Islet precursor cell (in vitro differentiated cells): ENCODE measurements at places on chromosomes 4 and X.

DNA sequence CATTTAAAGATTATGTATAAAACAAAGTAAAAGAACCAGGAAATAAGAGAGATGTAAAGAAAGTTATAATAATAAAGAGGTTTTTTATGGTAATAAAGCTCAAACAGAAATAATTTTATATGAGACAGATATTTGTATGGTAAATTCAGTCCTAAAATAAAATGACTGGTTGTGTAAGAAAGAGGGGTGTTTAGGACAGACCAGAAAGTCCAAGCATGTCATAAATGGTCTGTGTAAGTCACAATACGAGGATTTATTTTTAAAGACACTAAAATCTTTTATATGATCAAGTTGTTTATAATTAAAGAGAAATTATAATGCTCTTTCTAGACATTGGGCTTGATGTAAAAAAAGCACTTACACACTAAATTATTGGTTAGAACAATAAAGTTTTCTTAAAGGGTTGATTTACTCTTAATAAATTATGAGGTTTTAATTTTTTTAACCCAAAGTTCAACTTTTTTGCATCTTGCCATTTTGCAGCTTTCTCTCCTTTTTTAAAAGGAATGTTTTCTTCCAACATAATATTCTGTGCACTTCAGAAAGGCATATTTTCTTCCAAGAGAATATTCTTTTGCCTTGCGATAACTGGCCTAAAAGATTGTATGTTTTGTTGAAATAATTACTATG, 61.9 kb upstream of the TCEAL2 start:
- DNase-seq = no peak

DNA sequence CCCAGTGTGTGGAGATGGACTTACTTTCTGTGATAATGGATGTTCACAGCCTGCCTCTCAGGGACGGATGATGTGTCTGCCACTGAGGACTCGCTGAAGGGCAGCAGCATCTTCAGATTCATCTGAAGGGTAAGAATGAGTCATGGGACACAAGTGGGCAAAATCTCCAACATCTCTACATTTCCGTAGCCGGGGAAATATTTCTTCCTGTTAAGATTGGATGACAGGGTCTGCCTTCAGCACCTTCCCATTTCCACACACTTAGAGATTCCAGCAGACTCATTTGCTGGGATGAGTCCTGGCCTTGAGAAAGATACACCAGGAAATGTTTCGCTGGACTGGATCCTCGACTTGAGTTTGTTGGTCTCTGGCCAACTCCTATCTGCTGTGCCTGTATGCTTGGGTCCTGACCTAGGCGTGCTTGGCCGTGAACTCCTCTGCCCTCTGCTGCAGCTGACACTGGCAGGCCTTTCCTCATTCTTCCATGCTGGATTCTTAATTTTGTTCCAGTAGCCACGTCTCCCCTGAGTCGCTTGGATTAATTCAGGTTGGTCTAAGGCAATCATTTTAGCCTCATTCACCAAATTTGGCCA, 46.5 kb upstream of the SOD3 start:
- no peak for DNase-seq

DNA sequence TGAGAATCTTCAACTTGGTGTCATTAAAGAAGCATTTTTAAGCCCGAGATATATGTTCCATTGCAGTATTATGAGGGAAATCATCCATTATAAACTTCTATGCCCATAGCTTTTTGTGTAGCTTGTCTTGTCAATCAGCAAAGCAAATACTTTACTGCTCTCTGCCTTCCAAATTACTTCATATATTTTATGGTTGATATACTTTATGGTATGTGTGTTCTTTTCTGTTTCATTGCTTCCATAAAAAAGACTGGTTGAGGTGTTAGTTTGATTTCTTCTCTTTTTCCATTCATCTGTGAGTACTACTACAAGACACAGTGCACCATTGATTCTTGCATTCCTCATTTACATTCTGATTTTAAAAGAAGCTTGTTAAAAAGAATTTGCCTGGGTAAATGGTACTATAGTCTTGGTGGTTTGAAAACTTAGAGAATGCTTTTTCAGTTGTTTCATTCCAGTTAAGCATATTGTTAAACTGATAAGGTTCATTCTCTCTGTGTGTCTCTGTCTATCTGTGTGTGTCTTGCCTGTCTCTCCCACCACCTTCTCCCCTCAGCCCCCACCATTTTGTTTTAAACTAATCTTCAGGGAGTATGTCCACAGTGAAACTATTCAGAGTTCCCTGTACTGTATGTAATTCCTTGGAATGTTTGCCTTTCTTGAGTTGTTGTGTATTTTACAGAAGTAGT, 27.1 kb downstream of the STAG2 start:
- DNase-seq = no peak

- no peak for DNase-seq
These were observed 201.6 kb downstream of the QDPR start for GRCh38 chr4:17310269-17310652.

DNA sequence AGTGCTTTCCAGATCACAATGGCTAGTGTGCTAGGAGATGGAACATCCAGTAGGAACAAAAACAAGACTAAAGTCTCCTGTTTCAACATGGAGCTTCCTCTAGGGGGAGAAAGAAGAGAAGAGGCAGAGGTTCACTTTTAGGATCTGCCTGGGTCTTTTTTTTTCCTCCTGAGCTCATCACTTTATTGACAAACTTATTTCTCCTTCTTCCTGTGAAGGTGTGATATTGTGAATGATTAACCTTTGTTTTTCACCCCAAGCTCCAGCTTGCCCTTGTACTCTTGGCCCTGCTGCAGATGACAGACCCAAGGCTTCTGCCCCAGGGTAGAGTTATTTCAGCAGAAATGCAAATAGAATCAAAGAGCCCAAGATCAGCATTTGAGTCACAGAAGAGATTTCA, 13.5 kb downstream of the PAGE4 start:
- no peak for DNase-seq

GRCh38 chrX:132648895-132649294, 160.1 kb upstream of the MBNL3 start:
- no peak for DNase-seq

GRCh38 chr4:4377732-4378460, 9.0 kb upstream of the NSG1 start:
- DNase-seq = peak; percentile 67

DNA sequence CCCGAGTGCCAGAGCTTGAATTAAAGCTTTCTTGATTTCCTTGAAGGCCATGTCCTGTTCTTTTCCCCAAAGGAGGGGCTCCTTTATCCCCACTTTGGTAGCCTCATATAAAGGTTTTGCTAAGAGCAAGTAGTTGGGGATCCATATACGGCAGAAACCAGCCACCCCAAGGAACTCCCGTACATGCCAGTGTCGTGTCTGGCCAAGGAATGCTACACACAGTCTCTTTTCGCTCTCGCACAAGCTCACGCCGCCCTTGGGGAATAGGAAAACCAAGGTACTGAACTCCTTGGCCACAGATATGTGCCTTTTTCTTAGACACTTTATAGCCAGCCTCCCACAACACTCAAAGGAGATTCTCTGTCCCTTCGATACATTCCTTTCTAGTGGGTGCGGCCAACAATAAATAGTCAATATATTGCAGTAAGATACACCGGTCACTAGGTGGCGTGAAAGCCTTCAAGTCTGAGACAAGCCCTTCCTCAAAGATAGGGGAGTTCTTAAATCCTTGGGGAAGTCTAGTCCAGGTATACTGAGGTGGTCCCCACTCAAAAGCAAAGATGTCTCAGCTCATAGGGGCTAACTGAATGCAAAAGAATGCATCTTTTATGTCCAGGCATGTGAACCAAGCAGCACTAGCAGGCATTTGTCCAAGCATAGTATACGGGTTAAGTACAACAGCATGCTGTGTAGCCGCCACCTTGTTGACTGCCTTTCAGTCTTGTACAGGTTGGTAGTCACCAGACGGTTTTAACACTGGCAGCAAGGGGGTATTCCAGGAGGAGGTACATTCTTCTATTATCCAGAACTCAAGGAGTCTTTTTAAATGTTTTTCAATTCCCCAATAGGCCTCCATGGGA, 57.8 kb upstream of the XAGE1B start:
- DNase-seq = peak; percentile 54
